ENCODE measurements at places on chromosomes 6 and 20.
A peak's percentile ranks its signal among the peaks of the same experiment; 100 is the strongest.

DNA sequence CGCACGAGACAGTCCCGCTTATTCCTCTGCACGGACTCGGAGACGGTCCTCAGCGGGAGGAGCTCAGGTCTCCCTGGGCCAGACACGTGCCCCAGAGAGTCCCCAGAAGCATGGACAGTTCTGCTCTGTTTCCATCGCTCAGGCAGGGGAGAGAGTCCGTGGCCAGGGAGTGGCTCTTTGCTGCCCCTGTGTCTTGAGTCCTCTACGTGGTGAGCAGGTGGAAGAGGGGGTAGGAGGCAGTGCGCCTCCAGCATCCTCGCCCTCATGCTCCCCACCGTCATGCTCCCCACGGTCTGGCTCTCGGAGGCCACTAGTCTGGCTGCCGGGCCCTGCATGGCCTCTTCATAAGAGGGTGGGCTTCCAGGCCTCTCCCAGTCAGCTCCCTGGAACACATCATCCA is 8.9 kb downstream of the TAGAP start:
- no peak for DNase-seq

- no peak for DNase-seq
These were observed 68.5 kb upstream of the PTGIS start for GRCh38 chr20:49636447-49636846.

DNA sequence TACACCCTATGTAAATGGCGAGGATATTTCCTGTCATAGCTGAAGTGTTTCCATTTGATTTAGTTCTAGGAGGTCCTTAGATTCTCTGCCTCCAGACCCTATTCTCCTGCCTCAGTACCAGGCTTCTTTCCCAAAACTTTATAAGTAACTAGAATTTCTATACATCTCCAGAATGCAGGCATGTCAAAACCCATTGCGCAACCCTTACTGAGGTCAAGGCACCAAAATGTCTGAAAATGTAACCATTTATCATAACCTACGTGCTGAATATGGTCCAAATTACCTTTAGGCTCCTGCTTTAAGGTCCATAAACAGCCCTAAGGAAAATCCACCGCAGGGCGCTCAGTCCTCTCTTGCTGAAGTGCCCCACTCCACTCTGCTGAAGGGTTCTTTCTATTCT is 37.5 kb upstream of the MC3R start:
- no peak for DNase-seq

DNA sequence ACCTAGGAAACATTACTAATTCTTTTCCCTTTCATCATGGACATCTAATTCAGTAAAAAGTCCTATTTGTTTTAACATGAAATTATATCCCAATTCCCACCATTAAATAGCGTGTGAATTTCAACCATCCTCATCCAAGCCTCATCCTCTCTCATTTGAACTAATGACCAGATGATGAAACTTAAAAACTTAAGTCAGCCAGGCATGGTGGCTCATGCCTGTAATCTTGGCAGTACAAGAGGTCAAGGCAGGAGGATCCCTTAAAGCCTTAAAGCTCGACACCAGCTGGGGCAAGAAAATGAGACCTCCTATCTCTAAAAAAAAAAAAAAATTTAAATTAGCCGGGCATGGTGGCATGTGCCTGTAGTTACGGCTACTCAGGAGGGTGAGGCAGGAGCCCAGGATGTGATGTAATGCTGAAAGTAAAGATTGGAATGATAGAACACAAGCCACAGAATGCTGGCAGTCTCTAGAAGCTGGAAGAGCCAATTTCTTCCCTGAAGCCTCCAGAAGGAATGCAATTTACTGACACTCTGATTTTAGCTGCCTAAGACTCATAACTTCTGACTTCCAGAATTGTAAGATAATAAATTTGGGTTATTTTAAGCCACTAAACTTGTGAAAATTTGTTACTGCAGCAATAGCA is 27.1 kb upstream of the HAO1 start:
- DNase-seq = peak; percentile 49

DNA sequence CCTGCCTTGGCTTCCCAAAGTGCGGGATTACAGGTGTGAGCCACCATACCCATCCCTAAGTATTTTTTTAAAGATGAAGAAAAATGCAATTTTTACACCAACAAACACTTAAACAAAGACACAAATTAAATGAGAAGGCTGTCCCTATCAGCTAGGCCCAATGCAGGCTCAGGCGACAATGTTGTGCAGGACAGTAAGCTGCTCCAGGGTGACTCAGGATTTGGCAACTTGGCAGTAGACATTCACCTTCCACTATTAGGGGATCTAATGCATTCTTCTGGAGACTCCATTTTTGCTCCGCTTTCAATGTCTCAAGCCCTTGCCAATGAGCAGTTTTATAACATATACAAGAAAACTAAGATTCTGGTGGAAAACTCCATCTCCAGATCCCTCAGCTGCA is 19.7 kb downstream of the NDRG3 start:
- no peak for DNase-seq

DNA sequence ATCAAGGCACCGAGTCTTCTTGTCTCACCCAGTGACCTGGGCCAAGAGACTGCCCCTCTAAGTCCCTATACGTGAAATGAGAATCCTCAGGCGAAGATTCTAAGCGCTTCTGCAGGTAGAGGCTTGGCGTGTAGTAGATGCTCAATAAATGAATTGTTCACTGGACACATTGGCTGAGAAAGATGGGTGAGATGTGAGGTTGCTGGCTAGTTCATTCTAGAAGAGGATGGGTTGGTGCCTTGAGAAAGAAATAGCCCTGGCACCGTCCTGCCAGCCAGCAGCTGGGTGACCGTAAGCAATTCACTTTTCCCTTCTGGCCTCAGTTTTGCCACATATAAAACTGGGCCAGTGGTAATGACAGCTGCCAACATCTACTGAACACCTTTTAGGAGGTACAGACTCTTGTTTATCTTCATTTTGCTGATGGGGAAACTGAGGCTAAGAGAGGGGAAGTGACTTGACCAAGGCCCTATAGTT is 1.4 kb downstream of the SRC start:
- no peak for DNase-seq

GRCh38 chr20:40960521-40960956 is 68.1 kb upstream of the TOP1 start:
- DNase-seq = no peak

- no peak for DNase-seq
These were observed 2.0 kb upstream of the MAFB start for GRCh38 chr20:40690836-40691565.

DNA sequence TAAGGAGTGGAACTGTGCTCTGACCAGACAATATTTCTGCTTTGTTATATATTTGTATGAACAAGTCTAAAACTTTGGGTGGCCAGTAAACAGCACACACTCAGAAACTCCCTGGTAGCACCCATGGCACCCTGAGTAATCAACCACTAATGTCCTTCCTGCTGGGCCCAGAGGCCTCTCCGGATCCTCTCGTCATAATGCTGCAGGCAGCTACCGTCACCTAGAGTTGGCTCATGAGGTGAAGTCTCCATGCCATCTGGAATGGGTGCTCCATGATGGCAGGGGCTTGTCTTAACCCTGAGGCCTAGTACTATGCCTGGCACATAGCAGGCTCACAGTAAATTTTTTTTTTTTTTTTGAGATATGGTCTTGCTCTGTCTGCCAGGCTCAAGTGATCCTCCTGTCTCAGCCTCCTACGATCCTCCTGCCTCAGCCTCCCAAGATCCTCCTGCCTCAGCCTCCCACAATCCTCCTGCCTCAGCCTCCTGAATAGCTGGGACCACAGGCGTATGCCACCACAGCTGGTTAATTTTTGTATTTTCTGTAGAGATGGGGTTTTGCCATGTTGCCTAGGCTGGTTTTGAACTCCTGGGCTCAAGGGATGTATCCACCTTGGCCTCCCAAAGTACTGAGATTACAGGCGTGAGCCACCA is 3.0 kb upstream of the SDCBP2 start:
- no peak for DNase-seq

DNA sequence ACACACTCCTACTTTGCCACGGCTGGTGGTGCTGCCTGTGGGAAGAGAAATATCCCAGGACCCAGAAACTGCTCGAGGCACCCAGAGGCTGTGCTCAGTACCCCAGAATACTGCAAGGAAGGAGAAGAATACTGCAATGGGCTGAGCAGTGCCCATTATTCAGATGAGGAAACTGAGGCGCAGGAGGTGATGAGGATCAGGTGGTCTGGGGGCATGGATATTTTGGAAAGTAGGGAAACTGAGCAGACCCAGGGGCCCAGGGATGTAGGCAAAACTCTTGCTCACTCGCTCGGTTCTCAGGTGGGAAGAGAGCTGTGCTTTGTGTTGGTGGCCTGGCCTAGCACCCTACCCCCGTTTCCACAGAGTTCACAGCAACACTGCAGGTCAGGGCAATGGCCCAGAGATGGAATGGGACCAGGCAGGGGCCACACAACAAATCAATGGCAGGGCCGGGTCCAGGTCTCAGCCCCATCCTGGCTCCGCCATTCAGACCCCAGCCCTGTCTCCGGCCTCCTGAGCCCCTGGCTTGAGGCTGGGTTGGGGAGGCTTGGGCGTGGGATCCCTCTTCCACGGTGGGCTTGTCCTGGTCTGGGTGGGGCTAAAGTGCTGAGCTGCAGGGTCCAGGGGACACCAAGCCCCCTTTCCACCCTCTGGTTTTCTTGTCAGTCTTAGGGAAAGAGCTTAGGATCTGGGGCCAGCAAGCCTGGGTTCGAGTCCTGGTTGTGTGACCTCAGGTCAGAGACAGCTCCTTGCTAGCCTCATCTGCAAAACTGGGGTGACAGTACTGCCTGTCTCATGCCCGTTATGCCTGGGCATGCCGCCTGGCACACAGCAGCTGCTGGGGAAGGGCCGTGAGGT is 33.9 kb downstream of the SUN5 start:
- no peak for DNase-seq

DNA sequence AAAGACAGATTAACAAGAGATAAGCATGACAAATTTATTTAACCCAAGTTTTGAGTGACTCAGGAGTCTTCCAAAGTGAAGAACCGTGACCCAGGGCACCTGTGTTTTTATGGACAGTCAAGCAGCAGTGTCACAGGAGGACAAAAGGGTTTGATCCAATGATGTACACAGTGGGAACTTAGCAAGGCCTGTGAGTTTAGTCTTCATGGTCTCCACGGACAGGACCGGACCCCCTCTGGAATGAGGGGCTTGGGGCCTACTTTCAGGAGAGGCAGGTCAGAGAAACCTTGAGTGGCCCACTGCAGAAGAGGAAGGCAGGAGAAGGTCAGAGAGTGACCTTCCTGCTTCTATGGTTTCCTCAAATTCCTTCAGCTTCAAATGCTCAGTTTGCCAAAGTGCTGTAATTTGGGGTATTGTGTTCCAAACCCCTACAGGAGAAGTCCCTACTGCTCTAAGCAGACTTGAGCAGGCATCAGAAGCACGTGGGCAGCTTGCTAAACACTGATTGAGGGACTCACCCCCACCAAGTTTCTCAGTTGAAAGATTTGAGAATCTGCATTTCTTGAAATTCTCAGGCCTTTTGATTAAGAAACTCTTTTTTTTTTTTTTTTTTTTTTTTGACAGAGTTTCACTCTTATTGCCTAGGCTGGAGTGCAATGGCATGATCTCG is 26.4 kb upstream of the ZMYND8 start:
- DNase-seq = no peak

GRCh38 chr20:47725248-47725973 is 59.9 kb downstream of the SULF2 start:
- peak; percentile 78 for DNase-seq

GRCh38 chr6:116101302-116101718 is 657 bp downstream of the NT5DC1 start:
- DNase-seq = no peak

DNA sequence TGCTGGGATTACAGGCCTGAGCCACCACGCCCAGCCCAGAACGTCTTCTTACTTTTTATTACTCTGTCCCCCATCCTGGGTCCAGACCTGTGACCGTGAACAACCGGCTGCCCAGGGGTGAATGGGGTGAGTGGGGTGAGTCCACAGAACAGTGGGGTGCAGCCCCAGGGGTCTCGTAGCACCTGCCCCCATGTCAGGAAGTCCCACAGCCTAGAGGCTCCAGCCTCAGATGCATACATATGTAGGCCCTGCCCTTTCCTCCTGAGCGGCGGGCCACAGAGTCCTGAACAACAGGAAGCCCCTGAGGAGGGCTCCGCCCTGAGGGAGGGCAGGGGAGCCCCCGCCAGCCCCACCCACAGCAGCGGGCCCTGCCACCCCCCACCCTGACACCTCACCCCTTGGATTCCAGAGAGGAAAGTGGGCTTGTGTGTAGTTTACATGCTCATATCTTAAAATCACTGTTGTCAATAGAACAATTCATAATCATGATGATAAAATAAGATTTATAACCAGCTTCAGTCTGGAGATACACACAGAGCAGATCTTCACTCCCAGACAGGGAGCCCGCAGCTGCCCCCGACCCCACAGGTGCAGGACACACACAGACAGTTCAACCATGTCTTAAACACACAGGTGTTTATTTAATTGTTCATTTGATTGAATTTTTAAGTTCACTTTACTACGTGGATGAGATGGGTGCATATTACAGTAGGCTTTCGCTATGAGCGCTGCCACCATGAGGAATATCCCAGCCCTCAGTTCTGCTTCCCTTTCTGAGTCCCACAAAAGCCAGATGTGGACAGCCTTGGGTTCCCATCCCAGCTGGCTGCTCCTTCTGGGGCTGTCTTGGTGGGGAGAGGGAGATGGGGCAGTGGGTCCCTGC is 12.4 kb upstream of the GMEB2 start:
- no peak for DNase-seq

- DNase-seq = peak; percentile 55
These were observed 10.2 kb upstream of the PEX7 start for GRCh38 chr6:136812174-136812573.

GRCh38 chr20:33067806-33068205 is 11.6 kb upstream of the BPIFB4 start:
- DNase-seq = no peak

DNA sequence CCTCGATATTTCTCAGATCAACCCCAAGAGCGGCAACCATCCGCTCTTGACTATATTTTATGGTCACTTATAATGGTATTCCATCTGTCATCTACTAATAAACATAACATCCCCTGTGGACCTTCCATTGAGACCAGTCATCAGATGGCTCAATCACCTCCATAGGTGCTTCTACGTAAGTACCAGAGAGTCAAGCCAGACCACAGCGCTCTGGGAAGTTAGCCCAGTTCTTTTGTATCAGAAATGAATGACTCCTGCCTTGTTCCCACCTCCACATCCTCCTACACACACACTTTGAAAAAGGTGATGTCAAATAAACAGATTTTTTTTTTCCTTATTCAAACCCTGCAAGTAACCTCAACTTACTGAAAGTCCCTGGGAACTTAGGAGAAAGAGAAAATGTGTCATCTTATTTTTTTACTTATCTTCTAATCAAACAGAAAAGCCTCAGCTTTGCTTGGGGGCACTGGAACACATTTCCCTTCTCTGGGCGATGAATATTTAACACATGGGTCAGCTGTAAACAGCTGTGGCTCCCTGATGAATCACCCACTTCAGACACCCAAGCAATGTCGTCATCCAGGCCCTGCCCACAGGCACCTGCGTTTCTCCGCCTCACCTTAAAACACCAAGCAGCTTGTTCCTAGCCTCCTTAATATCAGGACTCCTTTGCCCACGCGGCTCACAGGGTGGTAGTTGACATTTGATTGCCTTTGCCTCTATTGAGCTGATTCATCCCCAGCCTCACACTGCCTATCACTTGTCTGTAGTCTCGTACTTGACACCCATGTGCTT is 121.4 kb upstream of the LY86 start:
- DNase-seq = peak; percentile 23
